ENCODE measurements at places on chromosomes 13 and 19.

GRCh38 chr13:113732961-113733950 lies 25.8 kb upstream of the TMEM255B start:
- DNase-seq = no peak

- no peak for DNase-seq
Measured at GRCh38 chr19:49489601-49490167, 2.3 kb downstream of the RPL13A start.

DNA sequence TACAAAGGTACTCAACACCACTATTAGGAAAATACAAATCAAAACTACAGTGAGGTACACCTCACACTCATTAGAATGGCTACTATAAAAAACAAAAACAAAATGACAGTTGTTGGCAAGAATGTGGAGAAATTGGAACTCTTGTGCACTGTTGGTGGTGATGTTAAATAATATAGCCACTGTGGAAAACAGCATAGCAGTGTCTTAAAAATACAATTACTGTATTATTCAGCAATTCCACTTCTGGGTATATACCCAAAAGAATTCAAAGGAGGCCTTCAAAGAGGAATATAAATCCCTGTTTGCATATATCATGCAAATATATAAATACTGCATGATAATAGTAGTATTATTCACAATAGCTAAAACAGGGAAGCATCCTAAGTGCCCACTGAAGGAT lies 66.8 kb downstream of the CDK8 start:
- no peak for DNase-seq

DNA sequence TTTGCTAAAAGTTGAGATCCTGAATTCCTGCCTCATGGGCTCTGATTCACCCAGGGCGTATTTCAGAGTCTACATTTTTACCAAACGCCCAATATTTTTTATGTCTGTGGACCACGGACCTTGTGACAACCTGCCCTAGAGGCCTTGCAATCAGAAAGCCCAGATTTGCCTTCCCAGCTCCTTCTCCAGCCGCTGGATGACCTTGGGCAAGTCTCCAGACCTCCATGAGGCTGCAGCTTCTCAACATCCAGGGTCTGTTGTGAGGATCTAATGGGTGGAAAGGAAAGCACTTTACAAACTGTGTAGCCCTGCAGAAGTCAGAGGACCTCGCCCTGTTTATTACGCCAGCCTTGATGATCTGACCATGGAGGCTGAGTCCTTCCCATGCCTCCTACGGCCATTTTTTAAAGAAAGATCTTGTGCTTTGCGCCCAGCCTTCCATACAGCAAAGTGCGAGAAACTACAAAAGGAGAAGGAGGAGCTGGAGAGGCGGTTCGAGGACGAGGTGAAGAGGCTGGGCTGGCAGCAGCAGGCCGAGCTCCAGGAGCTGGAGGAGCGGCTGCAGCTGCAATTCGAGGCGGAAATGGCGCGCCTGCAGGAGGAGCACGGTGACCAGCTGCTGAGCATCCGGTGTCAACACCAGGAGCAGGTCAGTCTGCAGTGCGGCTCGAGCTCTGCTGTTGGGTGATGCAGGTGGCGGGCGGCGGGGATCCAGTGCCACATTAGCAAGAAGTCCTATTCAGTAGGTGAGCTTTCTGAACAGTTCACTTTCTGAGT lies 115.6 kb downstream of the SLC7A1 start:
- no peak for DNase-seq

- no peak for DNase-seq
Measured at GRCh38 chr19:41437944-41438574, 1.7 kb downstream of the DMAC2 start.

All from kidney (tissue), 22 donors.